Mononuclear cell (primary cell): ENCODE measurements at places on chromosomes 3 and 15. TPM values are rescaled to one million over a fixed set of nuclear protein-coding genes. Genes with fewer than 3 reads are reported as not detected.

The ARGFX gene
- total RNA-seq: not detected

The EFCAB12 gene
- total RNA-seq: 1.4 TPM

The FRMD4B gene
- total RNA-seq: 26.3 TPM

The BNC1 gene
- not detected for total RNA-seq

The SERPINI1 gene
- 2.5 TPM for total RNA-seq

The HRH1 gene
- 2.4 TPM for total RNA-seq

The CFAP91 gene
- 0.21 TPM for total RNA-seq

The B3GALNT1 gene
- 0.42 TPM for total RNA-seq

The CADPS gene
- under 0.01 TPM for total RNA-seq

The CEP19 gene
- 0.73 TPM for total RNA-seq

The SEMA3B gene
- 0.42 TPM for total RNA-seq

The XIRP1 gene
- under 0.01 TPM for total RNA-seq

The IL17RD gene
- total RNA-seq: under 0.01 TPM

The TM6SF1 gene
- total RNA-seq: 5.6 TPM

The PLA2G4D gene
- total RNA-seq: not detected

The ZNF660 gene
- 0.21 TPM for total RNA-seq

The HOMER2 gene
- total RNA-seq: 3.7 TPM

The TRPC1 gene
- 5.1 TPM for total RNA-seq
